ENCODE measurements at places on chromosomes 1 and 21.

DNA sequence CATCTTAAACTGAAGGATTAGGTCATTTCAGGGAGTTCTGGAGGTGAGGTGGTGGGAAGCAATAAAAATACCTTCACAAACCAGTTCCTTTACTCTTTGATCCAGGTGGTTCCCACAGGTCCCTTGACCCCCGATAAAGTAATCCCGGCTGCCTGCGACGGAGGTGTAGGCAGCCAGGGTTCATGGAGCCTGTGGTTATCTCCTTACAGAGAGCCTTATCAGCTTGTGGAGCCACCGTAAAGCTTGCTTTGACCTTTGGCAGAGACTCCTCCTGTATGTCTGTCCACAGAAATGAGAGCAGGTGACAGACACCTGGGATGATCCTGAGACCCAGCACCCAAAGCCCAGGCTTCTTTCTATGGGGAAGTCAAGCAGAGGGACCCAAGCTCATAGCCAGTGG, 243.4 kb downstream of the KIF26B start:
- no peak overlapping the region for H3K4me3 ChIP-seq
- peaks cover 9% of the 10 kb centered on the region for H3K4me1 ChIP-seq
- no peaks in the 10 kb centered on the region for H3K36me3 ChIP-seq
- no peak for DNase-seq

GRCh38 chr1:14090062-14090461, 390.1 kb downstream of the PRDM2 start:
- no peaks in the 10 kb centered on the region for H3K27me3 ChIP-seq
- H3K4me3 ChIP-seq: no peak overlapping the region
- H3K36me3 ChIP-seq: no peaks in the 10 kb centered on the region
- no peak for DNase-seq

- no peaks in the 10 kb centered on the region for H3K36me3 ChIP-seq
- no peak overlapping the region for H3K4me3 ChIP-seq
- no peaks in the 10 kb centered on the region for H3K4me1 ChIP-seq
- H3K27me3 ChIP-seq: no peaks in the 10 kb centered on the region
Observed at GRCh38 chr21:14753466-14754258, 207.5 kb upstream of the SAMSN1 start.

GRCh38 chr1:172430128-172430454, 9.6 kb downstream of the C1orf105 start:
- H3K27ac ChIP-seq: no peak overlapping the region
- no peaks in the 10 kb centered on the region for H3K4me1 ChIP-seq
- H3K36me3 ChIP-seq: no peaks in the 10 kb centered on the region
- H3K4me3 ChIP-seq: no peak overlapping the region

DNA sequence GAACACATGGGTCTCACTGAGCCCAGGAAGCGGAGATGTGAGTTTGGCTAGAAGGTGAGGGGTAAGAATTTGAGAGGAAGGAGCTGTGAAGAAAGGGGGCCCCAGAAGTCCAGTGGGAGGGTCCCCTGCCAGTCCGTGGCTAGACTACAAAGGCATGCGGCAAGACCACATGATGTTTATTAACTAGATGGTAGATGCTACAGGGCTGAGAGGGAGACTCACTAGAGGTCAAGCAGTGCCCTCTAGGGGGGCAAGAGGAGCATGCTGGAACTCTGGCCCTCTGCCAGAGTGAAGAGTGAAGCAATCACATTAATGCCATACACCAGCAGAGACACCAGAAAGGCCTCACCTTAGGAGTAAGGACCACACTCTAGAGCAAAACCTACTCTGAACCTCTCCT, 12.2 kb downstream of the KIAA0319L start:
- H3K4me1 ChIP-seq: peaks cover 27% of the 10 kb centered on the region
- no peaks in the 10 kb centered on the region for H3K27me3 ChIP-seq
- no peak overlapping the region for H3K27ac ChIP-seq
- no peak overlapping the region for H3K4me3 ChIP-seq
- peaks cover 3% of the 10 kb centered on the region for H3K36me3 ChIP-seq

- peaks cover 28% of the 10 kb centered on the region for H3K4me1 ChIP-seq
- H3K36me3 ChIP-seq: no peaks in the 10 kb centered on the region
- no peak overlapping the region for H3K27ac ChIP-seq
- DNase-seq: no peak
- H3K27me3 ChIP-seq: no peaks in the 10 kb centered on the region
Observed at GRCh38 chr1:237098541-237098940, 56.6 kb downstream of the RYR2 start.

DNA sequence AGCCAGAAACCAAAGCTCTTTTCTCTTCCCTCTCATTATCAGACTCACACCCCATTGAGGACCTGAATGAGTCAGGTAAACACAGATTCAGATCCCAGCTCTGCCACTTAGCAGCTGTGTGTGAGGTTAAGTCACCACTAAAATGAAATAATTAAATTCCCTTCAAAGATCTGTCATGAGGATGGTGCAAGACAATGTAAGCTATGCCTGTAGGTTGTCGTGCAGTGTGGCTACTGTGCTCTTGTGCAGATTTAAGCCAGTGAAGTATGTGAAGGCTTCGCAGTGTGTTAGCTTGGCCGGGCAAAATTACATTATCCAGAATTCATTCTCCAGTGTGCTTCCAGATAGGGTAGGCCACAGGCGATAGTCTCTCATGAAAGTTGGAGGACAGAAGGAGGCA, 13.6 kb downstream of the UBL4B start:
- DNase-seq: no peak
- peaks cover 17% of the 10 kb centered on the region for H3K27me3 ChIP-seq
- no peak overlapping the region for H3K4me3 ChIP-seq
- no peak overlapping the region for H3K27ac ChIP-seq
- no peaks in the 10 kb centered on the region for H3K36me3 ChIP-seq

DNA sequence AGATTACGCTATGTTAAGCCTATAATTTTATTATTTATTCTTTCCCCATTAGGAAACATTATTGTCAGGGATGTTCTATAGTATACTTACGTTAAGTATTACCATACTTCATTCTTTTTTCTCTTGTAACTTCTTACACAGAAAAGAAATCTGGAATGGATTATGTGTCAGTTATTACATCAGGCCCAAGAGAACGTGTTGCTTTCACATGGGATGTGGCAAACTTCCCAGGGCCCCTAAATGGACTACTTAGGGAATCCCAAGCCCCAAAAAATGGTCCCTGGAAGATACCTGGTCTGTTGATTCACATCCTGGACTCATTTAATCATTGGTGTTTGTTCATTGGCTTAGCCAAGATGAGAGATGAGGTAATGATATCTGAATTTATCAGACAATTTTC, 249.8 kb downstream of the NRIP1 start:
- no peaks in the 10 kb centered on the region for H3K27me3 ChIP-seq
- no peak overlapping the region for H3K27ac ChIP-seq
- no peaks in the 10 kb centered on the region for H3K4me1 ChIP-seq

GRCh38 chr1:94746635-94747525, 73.3 kb upstream of the SLC44A3 start:
- H3K27me3 ChIP-seq: no peaks in the 10 kb centered on the region
- no peaks in the 10 kb centered on the region for H3K36me3 ChIP-seq
- H3K4me3 ChIP-seq: no peak overlapping the region
- DNase-seq: no peak

DNA sequence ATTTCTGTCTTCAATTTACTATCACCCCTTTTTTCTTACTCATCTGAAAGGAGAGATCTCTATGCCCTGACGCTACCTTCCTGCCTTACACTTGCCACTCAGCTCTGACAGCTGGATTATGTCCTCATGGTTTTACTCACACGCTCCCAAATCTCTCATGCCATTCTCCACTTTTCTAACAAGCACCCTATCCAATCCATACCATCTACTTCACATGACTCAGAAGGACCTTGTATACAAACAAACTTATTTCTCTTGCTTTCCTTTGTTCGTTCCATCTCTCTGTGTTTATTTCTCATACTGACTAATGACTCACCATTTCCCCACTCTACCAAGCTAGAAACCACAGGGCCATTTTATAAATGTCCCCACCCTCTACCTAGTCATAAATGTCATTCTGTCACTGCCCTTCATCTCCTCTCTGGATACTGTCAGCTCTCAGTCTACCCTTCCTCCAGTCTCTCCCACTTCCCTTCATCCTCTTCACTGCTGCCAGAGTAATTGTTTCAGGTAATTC, 87.3 kb downstream of the USP24 start:
- H3K36me3 ChIP-seq: peaks cover 94% of the 10 kb centered on the region
- no peak for DNase-seq
- H3K27ac ChIP-seq: no peak overlapping the region
- no peak overlapping the region for H3K4me3 ChIP-seq
- no peaks in the 10 kb centered on the region for H3K4me1 ChIP-seq
- no peaks in the 10 kb centered on the region for H3K27me3 ChIP-seq

DNA sequence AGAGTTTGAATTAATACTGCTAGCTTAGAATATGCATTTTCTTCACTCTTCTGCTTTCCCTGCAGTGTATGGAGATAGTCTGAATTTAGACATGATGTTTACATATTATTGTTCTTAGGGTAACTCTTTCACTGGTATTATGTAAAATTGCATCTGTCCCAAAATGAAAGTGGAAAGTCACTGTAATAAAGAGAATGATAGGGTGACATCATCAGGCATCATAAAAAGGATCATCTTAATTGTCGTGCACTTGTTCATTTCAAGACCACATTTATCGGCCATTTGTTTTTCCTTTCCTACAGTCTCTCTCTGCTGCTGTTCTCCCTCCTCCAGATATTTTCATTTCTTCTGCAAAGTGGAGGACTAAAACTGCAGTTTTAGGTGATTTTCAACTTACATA, 61.9 kb upstream of the ZNF281 start:
- no peaks in the 10 kb centered on the region for H3K4me1 ChIP-seq
- DNase-seq: no peak
- H3K27ac ChIP-seq: no peak overlapping the region

All from sigmoid colon (tissue), 7 donors.